ENCODE measurements at places on chromosomes 2 and 18. TPM values are rescaled to one million over a fixed set of nuclear protein-coding genes. Genes with fewer than 3 reads are reported as not detected.

The SEMA4C gene
- 74.8 TPM for total RNA-seq

The MOCOS gene
- 2.0 TPM for total RNA-seq

- peaks cover 9% of the 10 kb centered on the region for H3K27me3 ChIP-seq
- H3K4me3 ChIP-seq: no peak overlapping the region
- H3K36me3 ChIP-seq: no peaks in the 10 kb centered on the region
- no peak overlapping the region for H3K27ac ChIP-seq
Measured at GRCh38 chr2:7954234-7954633, 727.6 kb upstream of the ID2 start.

- no peak overlapping the region for H3K4me3 ChIP-seq
- peak overlapping the region; percentile 63 for H3K27ac ChIP-seq
Measured at GRCh38 chr2:43343573-43344304, 117.3 kb upstream of the ZFP36L2 start.

Measured in progenitor cell of endocrine pancreas (in vitro differentiated cells).